ENCODE measurements at places on chromosomes 16 and 17.
A peak's percentile ranks its signal among the peaks of the same experiment; 100 is the strongest.

- no peak overlapping the region for H3K27ac ChIP-seq
- H3K36me3 ChIP-seq: no peaks in the 10 kb centered on the region
- H3K4me3 ChIP-seq: no peak overlapping the region
- no peaks in the 10 kb centered on the region for H3K4me1 ChIP-seq
- no peak for ATAC-seq
Measured at GRCh38 chr17:31510308-31511194, 119.1 kb downstream of the RAB11FIP4 start.

- H3K27me3 ChIP-seq: no peaks in the 10 kb centered on the region
- H3K27ac ChIP-seq: no peak overlapping the region
- no peaks in the 10 kb centered on the region for H3K4me1 ChIP-seq
- no peak for ATAC-seq
- H3K36me3 ChIP-seq: no peaks in the 10 kb centered on the region
Measured at GRCh38 chr16:67286441-67287235, 7.3 kb downstream of the PLEKHG4 start.

GRCh38 chr17:28384281-28385036, 13.0 kb downstream of the SARM1 start:
- ATAC-seq: peak; percentile 58
- no peaks in the 10 kb centered on the region for H3K4me1 ChIP-seq
- H3K36me3 ChIP-seq: peaks cover 82% of the 10 kb centered on the region
- no peaks in the 10 kb centered on the region for H3K27me3 ChIP-seq
- H3K27ac ChIP-seq: no peak overlapping the region

DNA sequence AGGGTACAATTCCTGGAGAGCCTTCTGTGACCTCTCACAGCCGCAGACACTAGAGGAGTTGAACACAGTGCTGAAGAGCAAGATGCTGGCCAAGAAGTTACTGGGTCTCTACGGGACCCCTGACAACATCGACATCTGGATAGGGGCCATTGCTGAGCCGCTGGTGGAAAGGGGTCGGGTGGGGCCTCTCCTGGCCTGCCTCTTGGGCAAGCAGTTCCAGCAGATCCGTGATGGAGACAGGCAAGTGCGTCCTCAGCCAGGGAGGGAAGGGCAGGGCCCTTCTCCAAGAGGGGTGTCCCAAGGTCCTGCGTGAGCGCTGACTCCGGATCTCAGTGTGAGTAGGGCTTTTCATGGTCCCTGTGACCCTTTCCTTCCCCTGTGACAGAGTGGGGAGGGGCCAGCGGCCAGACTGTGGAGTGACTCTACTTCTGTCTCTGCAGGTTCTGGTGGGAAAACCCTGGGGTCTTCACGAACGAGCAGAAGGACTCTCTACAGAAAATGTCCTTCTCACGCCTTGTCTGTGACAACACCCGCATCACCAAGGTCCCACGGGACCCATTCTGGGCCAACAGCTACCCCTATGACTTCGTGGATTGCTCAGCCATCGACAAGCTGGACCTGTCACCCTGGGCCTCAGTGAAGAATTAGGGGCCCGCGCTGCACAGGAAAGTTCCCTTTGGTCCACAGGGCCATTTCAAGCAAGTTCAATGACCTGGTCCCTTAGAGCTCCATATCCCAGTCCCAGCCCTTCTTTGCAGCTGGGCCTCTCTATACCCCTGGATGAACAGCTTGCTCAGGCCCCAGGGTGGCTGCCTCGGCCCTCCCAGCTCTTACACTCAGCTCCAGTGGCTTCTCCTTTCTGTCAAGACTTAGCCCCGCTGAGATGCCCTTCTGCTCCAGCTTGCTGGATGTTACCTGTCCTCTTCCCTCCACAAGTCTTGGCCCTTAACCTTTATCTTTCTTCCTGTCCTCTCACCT, 13.1 kb downstream of the MPO start:
- H3K36me3 ChIP-seq: no peaks in the 10 kb centered on the region
- no peak for ATAC-seq
- no peaks in the 10 kb centered on the region for H3K4me1 ChIP-seq
- no peak overlapping the region for H3K4me3 ChIP-seq

DNA sequence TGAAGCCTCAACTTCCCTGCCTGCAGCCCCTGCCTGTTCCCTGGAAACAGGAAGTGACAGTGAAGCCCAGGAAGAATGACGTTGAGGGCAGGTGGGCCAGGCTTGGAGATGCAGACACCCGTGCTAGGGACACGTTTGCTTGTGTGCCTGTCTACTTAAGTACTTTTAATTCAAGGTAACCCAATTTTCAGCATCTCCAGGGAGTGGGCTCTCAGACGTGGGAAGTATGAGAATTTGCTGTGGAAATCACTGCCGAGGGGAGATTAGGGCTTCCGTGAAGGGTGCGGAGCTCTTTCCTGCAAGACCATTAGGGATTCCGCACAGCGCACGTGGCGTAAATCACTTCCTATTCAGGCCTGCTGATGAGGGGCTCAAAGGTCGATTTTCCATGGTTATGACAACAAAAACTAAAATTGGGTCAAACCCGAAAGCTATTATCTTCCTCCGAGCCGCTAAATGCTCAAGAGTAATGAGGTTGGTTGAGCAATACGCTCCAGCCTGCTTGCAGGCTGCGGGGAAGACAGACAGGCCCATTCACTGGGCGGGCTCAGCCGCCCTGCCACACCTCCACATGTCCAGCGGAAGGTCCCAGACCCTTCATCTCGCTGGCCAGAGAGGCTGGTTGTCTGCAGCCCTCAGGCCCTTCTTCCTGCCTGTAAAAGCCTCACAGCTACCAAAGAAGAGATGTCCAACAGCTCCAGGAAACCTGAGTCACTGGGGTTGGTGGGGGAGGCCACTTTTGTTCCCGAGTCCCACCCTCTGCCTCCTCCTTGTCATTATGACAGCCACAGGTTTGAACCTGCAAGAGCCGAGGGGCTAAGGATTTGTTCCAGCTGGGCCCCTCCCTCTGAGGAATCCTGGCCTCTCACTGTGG, 109.9 kb downstream of the RBFOX3 start:
- peaks cover 44% of the 10 kb centered on the region for H3K27me3 ChIP-seq
- H3K4me3 ChIP-seq: no peak overlapping the region
- H3K36me3 ChIP-seq: no peaks in the 10 kb centered on the region

DNA sequence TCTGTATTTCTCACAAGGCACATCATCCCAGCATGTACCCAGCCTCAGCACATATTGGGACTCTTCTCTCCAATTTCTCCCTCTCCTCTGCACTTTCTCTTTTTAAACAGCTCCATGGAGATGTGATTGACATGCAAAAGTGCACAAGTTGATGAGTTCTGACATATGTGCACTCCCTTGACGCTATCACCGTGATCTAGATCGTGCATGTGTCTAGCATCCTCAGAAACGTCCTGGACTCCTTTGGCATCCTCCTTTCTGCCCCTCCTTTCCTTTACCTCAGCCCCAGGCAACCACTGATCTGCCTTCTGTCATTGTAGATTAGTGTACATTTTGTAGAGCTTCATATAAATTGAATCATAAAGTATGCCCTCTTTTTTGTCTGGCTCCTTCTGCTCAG, 108.0 kb upstream of the HSBP1 start:
- no peak overlapping the region for H3K27ac ChIP-seq
- no peak overlapping the region for H3K4me3 ChIP-seq
- no peaks in the 10 kb centered on the region for H3K36me3 ChIP-seq
- no peak for ATAC-seq
- no peaks in the 10 kb centered on the region for H3K27me3 ChIP-seq

GRCh38 chr17:80859002-80859941, 132.4 kb upstream of the CHMP6 start:
- ATAC-seq: peak; percentile 68
- H3K4me1 ChIP-seq: peaks cover 44% of the 10 kb centered on the region
- H3K27me3 ChIP-seq: no peaks in the 10 kb centered on the region

- no peaks in the 10 kb centered on the region for H3K27me3 ChIP-seq
- ATAC-seq: no peak
- no peak overlapping the region for H3K4me3 ChIP-seq
- no peaks in the 10 kb centered on the region for H3K36me3 ChIP-seq
- peaks cover 9% of the 10 kb centered on the region for H3K4me1 ChIP-seq
- H3K27ac ChIP-seq: no peak overlapping the region
Measured at GRCh38 chr17:3980381-3981014, 16.3 kb upstream of the ATP2A3 start.

DNA sequence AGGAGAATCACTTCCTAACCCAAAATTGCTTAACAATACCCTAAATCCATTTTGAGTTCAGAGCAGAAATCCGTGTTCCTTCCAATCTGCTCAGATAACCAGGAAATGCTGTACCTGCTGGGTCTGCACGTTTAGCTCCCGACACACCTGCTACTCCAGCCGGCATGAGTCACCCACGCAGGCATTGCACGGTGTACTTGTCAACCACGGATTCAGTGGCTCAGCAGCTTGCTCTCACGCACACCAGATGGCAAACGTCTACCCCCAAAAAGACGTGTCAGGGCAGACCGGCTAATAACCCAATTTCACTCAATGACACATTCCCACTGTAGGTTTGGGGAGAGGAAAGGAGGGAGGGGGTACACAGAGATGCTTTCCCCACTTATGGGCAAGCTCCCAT, 468.1 kb downstream of the SOX9 start:
- peaks cover 78% of the 10 kb centered on the region for H3K27me3 ChIP-seq
- no peak overlapping the region for H3K27ac ChIP-seq
- no peaks in the 10 kb centered on the region for H3K4me1 ChIP-seq

- no peak overlapping the region for H3K27ac ChIP-seq
- no peak for ATAC-seq
- H3K36me3 ChIP-seq: no peaks in the 10 kb centered on the region
- H3K27me3 ChIP-seq: peaks cover 36% of the 10 kb centered on the region
Measured at GRCh38 chr16:71441348-71442050, 355 bp downstream of the TLE7 start.

GRCh38 chr16:88799569-88800276, 3.9 kb upstream of the CDT1 start:
- peaks cover 11% of the 10 kb centered on the region for H3K27me3 ChIP-seq
- H3K36me3 ChIP-seq: no peaks in the 10 kb centered on the region
- H3K4me3 ChIP-seq: no peak overlapping the region
- no peaks in the 10 kb centered on the region for H3K4me1 ChIP-seq
- H3K27ac ChIP-seq: no peak overlapping the region
- ATAC-seq: no peak

DNA sequence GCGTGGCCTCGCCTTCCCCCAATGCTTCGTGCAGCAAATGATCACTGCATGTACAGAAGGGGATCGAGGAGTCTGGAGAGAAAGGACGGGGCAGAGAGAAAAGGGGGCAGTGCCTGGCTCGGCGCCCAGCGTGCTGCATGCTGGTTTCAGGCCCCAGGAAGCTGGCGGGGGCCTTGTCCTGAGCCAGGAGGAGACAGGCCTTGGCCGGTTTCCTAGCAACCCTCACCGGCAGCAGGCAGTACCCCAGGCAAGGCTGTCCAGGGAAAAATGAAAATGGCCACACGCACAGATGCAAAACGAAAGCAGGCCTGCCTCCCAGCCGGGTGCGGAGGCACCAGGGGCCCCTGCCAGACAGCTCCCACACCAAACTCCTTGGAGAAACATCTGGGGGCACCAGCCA, 126.3 kb downstream of the ZFHX3 start:
- no peaks in the 10 kb centered on the region for H3K4me1 ChIP-seq
- H3K36me3 ChIP-seq: no peaks in the 10 kb centered on the region
- no peaks in the 10 kb centered on the region for H3K27me3 ChIP-seq
- peak overlapping the region; percentile 23 for H3K4me3 ChIP-seq

DNA sequence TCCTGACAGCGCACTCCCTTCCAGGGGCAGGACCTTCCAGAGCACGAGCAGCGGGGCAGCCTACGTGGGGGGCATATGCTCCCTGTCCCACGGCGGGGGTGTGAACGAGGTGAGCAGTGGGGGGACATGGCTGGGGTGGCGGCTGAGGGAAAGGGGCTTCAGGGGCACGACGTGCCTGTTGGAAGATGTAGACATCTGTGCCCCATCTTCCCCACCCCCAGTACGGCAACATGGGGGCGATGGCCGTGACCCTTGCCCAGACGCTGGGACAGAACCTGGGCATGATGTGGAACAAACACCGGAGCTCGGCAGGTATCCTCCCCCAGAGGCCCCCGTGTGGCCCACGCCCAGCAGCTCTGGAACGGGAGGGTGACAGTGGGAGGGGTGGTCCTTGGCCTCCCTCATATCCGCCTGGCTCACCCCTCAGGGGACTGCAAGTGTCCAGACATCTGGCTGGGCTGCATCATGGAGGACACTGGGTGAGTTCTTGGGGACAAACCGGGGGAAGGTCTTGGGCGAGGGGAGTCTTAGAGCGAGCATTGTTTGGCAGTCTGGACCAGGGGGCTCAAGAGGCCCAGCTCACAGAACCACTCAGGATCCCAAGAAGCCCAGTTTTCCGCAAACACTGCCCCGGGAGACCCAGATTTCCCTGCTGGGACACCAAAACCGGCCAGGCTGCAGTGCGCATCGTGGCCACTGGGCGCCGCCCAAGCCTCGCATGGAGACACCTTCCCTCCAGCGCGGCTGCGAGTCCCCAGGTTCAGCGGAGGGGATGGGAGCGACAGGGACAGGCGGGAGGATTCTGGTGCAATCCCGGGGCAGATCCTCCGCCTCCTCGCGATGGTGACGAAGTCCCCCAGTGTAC, 15.7 kb downstream of the ADAM11 start:
- H3K36me3 ChIP-seq: no peaks in the 10 kb centered on the region
- peak overlapping the region; percentile 66 for H3K4me3 ChIP-seq
- no peaks in the 10 kb centered on the region for H3K4me1 ChIP-seq
- ATAC-seq: peak; percentile 44

- no peak overlapping the region for H3K27ac ChIP-seq
- H3K36me3 ChIP-seq: no peaks in the 10 kb centered on the region
- peaks cover 57% of the 10 kb centered on the region for H3K27me3 ChIP-seq
- H3K4me1 ChIP-seq: no peaks in the 10 kb centered on the region
- H3K4me3 ChIP-seq: no peak overlapping the region
Measured at GRCh38 chr16:10250137-10250828, 68.1 kb upstream of the GRIN2A start.

DNA sequence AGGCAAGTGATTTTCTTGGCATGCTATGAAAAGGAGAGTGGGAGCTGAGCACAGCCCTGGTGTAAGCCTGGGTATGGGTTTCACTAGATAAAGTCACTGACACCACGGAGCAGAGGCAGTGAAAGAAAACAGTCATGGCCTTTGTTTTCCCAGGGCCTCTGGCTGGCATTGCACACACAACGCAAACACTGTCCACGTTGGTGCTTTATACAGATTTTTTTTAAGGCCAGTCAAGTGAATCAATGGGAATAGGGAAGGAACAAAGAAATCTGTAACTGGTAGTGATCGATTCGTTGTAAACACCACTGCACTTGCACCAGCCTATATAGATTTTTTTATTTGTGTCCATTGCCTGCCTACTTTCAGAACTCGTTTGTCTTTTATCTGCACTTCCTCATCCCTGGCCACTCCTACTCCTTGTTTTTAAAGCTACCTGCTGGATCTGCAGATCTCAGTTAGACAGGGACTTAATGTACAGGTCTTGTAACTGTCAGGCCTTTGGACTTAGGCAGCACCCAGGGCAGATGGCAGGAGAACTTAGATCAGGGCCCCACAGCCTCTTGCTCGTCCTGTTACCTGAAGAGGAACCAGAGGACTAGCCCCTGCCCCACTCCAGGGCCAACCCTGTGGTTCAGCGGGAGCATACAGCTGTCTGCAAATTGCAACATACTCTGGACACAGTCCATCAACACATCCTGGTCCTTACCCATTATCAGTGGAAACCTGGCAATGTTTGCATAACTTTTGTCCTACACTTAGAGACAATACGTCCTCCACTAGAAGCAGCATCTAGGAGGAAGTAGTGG, 10.6 kb upstream of the TMIGD1 start:
- ATAC-seq: peak; percentile 71
- no peak overlapping the region for H3K4me3 ChIP-seq
- peak overlapping the region; percentile 58 for H3K27ac ChIP-seq
- H3K36me3 ChIP-seq: no peaks in the 10 kb centered on the region

- H3K27ac ChIP-seq: peak overlapping the region; percentile 12
- H3K36me3 ChIP-seq: no peaks in the 10 kb centered on the region
- no peak for ATAC-seq
- peaks cover 19% of the 10 kb centered on the region for H3K4me1 ChIP-seq
- peaks cover 70% of the 10 kb centered on the region for H3K27me3 ChIP-seq
Measured at GRCh38 chr17:63998721-63999679, 849 bp downstream of the PRR29 start.

GRCh38 chr16:46980926-46981325, 7.5 kb upstream of the DNAJA2 start:
- H3K4me3 ChIP-seq: no peak overlapping the region
- H3K27me3 ChIP-seq: no peaks in the 10 kb centered on the region
- ATAC-seq: no peak
- no peaks in the 10 kb centered on the region for H3K36me3 ChIP-seq
